ENCODE measurements at places on chromosomes 4 and X. TPM values are rescaled to one million over a fixed set of nuclear protein-coding genes. Genes with fewer than 3 reads are reported as not detected.

The CENPVL2 gene
- total RNA-seq, result not detected

The NELFA gene
- 10.5 TPM for total RNA-seq

DNA sequence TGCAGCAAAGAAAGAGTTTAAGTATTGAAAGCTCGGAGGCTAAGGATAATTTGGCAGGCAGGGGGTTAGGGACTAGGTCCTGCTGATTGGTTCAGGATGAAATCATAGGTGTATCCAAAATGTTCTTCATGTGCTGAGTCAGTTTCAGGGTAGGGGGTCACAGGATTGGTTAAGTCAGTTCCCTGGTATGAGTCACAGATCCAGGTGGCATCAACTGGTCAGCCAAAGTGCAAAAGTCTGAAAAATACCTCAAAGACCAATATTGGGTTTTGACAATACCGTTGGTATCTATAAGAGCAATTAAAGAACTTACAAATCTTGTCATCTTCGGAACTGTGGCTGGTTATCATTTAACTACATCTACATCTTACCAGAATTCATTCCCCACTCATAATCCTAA, 25.6 kb upstream of the PRDM8 start:
- H3K36me3 ChIP-seq, result no peaks in the 10 kb centered on the region
- no peaks in the 10 kb centered on the region for H3K4me1 ChIP-seq
- no peak overlapping the region for H3K27ac ChIP-seq
- no peak for DNase-seq

- DNase-seq, result no peak
- H3K4me3 ChIP-seq, result peak overlapping the region; percentile 46
- H3K27me3 ChIP-seq, result no peaks in the 10 kb centered on the region
- no peaks in the 10 kb centered on the region for H3K36me3 ChIP-seq
- H3K4me1 ChIP-seq, result peaks cover 15% of the 10 kb centered on the region
- no peak overlapping the region for H3K27ac ChIP-seq
Measured at GRCh38 chr4:109915385-109916026, 2.8 kb downstream of the EGF start.

- H3K4me3 ChIP-seq, result no peak overlapping the region
- H3K4me1 ChIP-seq, result no peaks in the 10 kb centered on the region
Measured at GRCh38 chr4:173415885-173416653, 17.2 kb upstream of the SCRG1 start.

DNA sequence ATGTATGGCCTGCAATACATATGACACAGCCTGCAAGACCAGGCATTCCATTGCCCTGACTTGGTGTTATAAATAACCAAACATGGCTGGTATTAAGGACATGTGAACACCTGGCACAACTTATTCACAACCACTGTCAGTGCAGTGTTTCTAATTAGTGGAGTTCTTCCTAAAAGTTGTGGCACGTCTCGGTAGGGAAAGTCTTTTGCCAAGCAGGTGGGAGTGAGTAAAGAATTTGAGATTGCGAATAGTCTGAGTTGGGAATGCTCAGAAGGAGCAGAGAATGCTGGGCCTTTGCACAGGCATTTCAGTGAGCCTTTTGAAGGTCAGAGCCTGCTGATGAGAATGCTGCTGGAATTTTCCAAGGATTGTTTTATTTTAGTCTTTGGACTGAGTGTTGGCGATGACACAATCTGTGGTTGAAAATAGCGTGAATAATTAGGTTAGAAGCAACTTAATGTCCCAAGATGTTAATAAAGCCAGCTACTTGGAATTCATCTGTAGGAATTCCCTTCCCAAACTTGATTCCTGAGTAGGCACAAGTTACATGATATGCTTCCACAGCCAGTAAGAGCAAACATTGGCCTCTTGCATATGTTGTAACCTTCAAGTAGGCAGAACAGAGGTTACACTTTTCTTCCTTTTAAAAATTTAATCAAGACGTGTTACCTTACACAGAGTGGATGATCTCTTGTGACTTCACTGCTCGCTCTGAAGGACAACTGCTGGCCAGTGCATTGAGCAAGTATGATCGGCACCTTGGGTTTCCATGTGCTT, 83.6 kb upstream of the PGRMC2 start:
- no peak overlapping the region for H3K4me3 ChIP-seq
- H3K4me1 ChIP-seq, result peaks cover 16% of the 10 kb centered on the region
- H3K36me3 ChIP-seq, result no peaks in the 10 kb centered on the region
- peak overlapping the region; percentile 63 for H3K27ac ChIP-seq
- H3K27me3 ChIP-seq, result no peaks in the 10 kb centered on the region
- no peak for DNase-seq

GRCh38 chr4:21092531-21092930, 392.3 kb downstream of the PACRGL start:
- no peak overlapping the region for H3K4me3 ChIP-seq
- no peak for DNase-seq
- H3K36me3 ChIP-seq, result no peaks in the 10 kb centered on the region
- H3K27ac ChIP-seq, result no peak overlapping the region
- H3K4me1 ChIP-seq, result no peaks in the 10 kb centered on the region

DNA sequence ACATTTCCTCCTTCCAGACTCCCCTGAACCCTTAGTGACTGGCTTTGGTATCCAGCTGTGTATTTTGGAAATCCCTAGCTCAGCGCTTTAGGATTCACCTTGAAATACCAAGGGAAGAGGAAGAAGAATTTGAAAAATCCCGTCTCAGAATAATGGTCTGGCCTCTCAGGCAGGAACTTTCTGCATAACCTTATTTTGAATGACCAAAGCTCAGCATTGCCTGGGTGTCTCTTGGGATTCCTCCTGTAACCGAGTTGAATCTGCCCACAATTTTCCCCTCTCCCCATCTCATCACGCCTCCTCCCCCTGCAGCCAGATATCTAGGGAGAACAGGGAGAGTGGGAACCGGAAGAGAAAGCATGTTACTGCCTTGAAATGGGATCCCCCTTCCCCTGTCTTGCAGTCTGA, 116.2 kb downstream of the SMIM20 start:
- no peaks in the 10 kb centered on the region for H3K36me3 ChIP-seq
- H3K27ac ChIP-seq, result no peak overlapping the region
- H3K4me1 ChIP-seq, result peaks cover 8% of the 10 kb centered on the region
- no peak for DNase-seq

DNA sequence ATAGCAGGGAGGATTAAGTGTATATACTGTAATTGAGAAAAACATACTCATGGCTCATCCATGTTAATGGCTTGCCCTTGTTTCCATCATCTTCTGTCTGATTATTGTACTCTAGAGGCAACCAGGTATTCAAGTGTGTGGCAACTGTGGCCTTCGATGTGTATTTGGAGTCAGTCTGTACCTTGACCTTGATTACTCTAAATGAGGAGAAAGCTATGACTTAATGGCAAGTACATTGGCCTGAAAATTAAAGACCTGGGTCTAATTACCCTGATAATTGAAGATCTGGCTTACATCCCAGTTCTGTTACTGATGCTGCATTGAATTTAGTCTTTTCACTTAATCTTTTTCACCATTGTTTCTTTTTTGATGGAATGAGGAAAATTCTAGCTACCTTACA, 409.2 kb downstream of the CCSER1 start:
- H3K36me3 ChIP-seq, result no peaks in the 10 kb centered on the region
- H3K27ac ChIP-seq, result no peak overlapping the region
- H3K4me3 ChIP-seq, result no peak overlapping the region
- no peaks in the 10 kb centered on the region for H3K27me3 ChIP-seq

- H3K4me1 ChIP-seq, result no peaks in the 10 kb centered on the region
- no peak overlapping the region for H3K27ac ChIP-seq
- no peaks in the 10 kb centered on the region for H3K27me3 ChIP-seq
- DNase-seq, result no peak
Measured at GRCh38 chr4:35559559-35560365, 684.6 kb downstream of the ARAP2 start.

DNA sequence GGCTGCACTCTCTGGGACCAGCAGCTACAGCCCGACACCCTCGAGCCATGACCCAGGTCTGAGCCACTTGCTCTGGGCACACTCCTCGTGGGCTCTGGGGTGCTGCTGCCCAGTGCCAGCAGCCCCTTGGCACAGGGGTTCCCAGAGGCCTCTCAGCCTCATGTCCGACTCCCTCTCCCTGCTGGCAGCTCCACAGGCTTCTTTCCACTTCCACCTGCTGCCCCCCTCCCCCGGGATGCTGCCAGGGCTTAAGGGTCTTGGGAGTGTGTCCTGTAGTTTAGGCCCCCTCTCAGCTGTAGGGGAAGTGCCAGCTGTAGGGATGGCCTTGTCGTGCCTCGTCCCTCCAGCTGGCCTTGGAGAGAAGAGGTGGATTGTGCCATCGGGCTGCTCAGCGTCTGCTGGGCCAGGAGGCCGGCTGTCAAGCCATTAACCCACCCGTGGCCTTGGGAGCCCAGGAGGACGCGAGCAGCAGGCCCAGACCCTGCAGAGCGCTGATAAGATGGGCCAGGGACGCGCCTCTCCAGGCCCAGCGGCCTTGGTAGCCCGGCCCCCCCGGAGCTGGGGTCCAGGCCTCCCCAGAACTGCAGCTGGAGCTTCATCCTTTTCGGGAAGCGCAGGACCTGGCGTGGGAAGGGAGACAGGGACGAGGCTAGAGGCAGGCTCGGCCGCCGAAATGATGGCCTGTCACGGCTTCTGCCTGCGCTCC, 1.0 kb upstream of the USP27X start:
- peak overlapping the region; percentile 66 for H3K4me3 ChIP-seq
- H3K27ac ChIP-seq, result peak overlapping the region; percentile 87
- H3K36me3 ChIP-seq, result no peaks in the 10 kb centered on the region
- H3K27me3 ChIP-seq, result no peaks in the 10 kb centered on the region
- H3K4me1 ChIP-seq, result peaks cover 36% of the 10 kb centered on the region

- H3K4me1 ChIP-seq, result no peaks in the 10 kb centered on the region
- no peak overlapping the region for H3K4me3 ChIP-seq
- H3K27ac ChIP-seq, result no peak overlapping the region
- H3K36me3 ChIP-seq, result no peaks in the 10 kb centered on the region
- DNase-seq, result no peak
Measured at GRCh38 chr4:176413171-176413570, 93.4 kb downstream of the SPCS3 start.

All from heart right ventricle (tissue), 16 donors.